Muscle of leg (tissue), 16 donors: ENCODE measurements at places on chromosomes 3 and 15.
A peak's percentile ranks its signal among the peaks of the same experiment; 100 is the strongest.

DNA sequence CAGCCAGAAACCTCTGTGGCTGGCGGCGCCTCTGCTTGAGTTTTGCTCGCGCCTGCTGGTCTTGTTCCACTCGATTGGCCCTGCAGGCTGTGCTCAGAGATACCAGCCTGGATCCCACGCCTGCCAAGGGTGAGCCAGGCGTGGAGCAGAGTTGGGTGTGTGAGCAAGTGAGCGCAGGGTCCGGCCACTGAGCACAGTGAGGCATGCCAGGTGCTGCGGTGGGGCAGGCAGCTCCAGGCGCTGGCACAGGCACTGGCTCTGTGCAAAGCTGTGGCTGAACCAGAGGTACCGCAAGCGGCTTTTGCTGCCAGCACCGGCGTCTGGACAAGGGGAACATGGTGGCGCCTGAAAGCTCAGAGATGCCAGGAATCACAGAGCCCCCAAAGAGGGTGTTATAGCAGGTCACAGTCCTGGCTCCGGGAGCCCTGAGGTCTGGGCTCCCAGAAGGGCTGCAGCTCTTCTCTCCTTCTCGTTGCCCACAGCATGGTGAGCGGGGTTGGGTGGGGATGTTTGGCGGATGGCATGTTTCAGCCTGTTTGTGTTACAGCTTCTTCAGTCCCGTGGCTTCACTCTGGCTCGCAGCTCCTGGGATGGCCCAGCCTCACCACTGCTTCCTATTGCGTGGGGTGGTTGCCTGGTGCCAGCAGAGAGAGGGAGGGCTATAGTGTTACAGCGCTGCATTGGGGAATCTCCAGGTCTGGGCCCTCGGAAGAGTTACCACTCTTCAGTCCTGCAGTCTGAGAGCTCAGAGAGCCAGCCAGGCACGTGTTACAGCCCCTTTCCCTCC lies 73.9 kb downstream of the NR1D2 start:
- no peak for DNase-seq

GRCh38 chr3:10010878-10011465 lies 15.3 kb upstream of the FANCD2 start:
- peak; percentile 93 for DNase-seq

DNA sequence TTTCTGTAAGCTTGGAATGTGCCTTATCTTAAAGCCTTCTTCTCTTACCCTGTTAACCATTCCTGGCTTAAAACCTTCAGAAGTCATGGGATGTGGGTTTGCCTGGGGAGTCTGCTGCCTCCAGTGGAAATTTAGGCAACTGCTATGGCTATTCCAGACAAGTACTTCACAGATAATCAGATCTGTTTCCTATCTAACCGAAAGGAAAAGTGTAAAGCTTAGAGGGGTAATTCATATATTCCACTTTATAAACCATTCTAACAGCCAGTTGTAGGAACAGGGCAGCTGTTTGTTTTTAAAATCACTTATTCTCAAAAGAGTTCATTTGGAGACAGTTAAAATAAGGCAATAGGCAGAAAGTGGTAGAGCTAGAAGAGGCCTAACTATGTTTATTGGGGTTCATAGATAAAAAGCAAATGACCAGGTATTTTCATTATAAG lies 219.9 kb downstream of the TCF12 start:
- peak; percentile 69 for DNase-seq

- no peak for DNase-seq
Measured at GRCh38 chr3:38147421-38147820, 9.0 kb downstream of the MYD88 start.

- no peak for DNase-seq
Measured at GRCh38 chr3:152771120-152771519, 63.8 kb upstream of the P2RY1 start.

- DNase-seq = peak; percentile 70
Measured at GRCh38 chr15:39127925-39128617, 452.8 kb upstream of the THBS1 start.

- no peak for DNase-seq
Measured at GRCh38 chr3:1907911-1908310, 190.8 kb upstream of the CNTN4 start.

DNA sequence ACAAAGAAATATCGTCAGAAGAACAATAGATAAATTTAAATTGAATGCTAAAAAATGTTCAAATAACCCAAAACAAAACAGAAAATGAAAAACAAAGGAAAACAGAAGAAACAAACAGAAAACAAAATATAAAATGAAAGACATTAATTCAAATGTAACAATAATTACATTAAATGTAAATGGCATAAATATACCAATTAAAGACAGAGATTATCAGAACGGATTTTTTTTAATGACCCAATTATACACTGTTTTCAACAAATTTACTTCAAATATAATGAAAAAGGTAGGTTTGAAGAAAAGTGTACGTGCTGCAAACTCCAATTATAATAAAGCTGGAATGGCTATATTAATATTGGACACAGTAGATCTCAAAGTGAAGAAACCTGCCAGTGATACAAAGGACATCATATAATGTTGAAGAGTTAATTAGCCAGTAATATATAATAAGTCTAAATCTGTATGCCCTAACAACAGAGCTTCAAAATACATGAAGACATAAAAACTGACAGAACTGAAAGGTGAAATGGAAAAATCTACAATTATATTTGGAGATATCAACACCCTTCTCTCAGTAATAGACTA lies 193.8 kb downstream of the ZBTB20 start:
- no peak for DNase-seq

DNA sequence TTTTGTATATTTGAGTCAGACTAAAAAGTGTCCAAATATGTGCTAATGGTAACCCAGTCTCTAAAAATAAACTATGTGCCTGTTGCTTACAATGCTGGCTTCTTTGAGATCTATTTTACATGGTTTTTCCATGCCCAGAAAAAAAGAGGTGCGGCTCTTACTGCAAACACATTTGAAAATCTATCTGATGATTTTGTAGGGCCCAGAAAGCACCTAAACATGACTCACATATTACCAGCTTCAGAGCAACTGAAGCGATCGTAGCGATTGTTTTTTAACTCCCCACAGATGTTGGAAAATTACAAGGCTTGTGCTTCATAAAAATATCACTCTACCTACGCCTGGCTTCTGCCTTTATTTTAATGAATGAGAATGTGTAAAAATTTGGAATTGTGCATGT lies 53.5 kb downstream of the SUCNR1 start:
- DNase-seq = peak; percentile 84
